Hematopoietic multipotent progenitor cell treated with erythropoietin and hydrocortisone succinate and interleukin-3 and kit ligand, for 17 days (in vitro differentiated cells): ENCODE measurements at places on chromosomes 11 and 22.

DNA sequence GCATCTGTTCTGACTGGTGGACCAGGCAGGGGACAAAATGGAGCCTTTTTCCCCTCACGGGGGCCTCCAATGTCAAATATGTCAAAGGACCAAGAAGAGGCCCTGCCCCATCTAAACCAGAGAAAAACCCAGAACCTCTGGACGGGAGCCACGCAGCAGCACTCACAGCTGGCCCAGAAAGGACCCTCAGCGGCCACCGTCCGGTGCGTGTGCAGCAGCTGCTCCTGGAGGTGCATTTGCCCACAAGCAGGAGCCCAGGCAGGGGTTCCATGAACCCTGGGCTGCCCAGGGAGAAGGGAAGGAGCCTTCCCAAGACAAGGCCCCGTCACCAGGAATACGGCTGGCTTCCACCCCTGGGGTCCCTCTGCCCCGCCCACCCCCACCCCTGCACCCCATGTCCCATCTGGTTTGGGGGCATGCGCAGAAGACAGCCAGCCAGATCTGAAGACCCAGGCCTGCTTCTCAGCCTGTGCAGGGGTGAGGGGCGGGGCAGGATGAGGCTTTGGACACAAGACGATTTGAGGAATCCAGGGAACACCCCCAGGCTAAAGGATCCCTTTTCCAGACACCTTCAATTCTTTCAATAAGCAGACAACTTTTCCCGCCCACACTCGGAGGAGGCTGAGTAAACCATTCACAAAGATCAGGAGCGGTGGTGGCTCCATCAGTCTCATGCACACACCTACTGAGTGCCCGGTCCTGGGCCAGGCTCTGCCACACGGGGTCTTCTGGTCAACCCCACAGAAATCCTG is 423.1 kb downstream of the SHANK2 start:
- no peak for DNase-seq

GRCh38 chr11:120494595-120494994 is 17.0 kb upstream of the GRIK4 start:
- no peak for DNase-seq

DNA sequence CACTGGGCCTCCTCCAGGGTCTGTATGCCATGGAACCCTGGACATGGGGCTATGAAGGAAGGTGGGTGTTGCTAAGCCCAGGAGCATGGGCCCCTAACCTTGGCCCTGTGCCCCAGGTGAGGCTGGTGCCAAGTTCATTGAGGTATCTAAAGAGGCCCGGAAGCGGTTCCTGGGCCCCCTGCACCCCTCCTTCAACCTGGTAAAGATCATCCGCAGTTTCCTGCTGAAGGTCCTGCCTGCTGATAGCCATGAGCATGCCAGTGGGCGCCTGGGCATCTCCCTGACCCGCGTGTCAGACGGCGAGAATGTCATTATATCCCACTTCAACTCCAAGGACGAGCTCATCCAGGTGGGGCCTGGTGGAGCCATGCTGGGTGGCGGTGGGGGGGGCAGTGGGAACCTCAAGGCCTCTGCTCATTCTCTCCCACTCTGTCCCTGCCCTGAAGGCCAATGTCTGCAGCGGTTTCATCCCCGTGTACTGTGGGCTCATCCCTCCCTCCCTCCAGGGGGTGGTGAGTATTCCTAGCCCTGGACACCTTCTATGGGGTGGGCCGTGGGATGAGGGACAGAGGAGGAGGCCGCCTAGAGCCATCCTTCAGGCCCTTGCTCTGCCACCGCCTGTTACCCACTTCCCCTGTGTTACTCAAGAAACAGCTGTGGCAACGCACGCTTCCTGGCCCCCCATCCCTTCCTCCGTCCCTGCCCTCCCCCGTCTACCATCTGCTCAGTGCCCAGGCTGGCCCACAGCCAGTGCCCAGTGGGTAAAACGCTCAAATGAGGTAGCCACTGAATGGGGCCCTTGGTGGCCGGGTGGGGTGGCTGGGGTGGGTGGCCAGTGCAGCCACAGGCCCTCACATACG is 3.0 kb downstream of the PNPLA2 start:
- DNase-seq: no peak

DNA sequence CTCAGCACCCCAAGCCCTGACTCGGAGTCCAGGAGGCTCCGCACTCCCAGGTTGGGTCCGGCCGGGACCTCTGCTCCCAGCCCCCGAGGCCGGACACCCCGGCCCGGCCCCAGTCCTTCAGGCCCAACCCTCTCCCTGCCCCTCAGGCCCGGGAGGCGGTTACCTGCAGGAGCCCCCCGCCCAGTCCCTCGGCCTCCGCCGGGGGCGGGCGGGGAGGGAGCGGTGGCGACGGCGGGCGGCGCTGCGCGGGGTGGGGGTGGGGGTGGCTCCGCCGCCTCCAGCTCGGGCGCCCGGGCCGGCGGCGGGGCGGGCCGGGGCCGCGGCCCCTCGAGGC is 310 bp downstream of the TCF20 start:
- DNase-seq: peak; percentile 53

DNA sequence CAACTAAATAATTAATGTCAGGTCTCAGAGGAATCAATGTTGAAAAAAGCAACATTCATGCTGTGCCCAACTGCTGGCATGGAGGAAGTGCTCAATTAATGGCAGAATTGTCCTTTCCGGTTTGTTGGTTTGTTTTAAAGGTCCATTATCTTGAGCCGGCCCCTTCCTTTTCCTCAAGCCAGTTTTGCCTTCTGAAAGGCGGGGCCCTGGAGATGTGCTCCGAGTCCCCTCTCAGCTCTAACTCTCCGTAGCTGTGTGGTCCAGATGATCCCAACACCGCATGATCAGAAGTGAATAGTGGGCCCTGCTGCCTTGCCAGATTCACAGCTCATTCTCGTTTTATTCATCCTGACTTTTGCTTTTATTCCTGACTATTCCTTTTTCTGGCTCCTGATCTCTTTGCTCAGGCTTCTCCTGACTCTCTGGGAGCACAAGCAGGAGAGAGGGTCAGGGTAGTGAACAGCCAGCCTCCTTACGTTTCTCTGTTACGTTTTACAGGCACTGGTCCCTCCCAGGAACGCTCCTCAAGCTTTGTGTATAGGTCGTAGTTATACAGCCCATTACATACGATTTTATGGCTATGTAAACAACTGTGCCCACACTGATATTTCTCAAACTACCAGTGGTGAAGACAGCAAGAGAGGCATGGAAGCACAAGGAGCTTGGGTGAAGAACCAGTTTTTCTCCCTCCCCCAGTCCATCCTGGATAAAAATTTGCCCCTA is 265.9 kb downstream of the LARGE1 start:
- no peak for DNase-seq

DNA sequence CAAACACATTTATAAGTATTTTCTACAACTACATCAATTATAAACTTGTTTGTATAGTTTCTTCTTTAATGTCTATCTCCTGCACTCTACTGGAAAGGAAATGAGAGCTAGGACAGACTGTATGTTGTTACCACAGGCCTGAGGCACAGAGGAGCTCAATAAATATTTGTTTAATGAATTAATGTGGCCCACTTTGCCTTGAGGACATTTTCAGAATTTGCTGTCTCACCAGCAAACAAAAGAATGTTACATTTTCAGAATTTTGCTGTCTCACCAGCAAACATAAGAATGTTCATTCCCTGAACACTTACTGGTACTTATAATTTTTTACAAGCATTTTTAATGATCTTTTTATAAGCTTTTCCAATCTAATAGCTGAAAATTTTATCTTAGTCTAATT is 41.9 kb upstream of the WNT7B start:
- DNase-seq: no peak

- DNase-seq: no peak
These were observed 23.6 kb upstream of the ALX4 start for GRCh38 chr11:44333271-44334218.

- DNase-seq: no peak
These were observed 21.4 kb downstream of the CREB3L1 start for GRCh38 chr11:46298699-46299433.

DNA sequence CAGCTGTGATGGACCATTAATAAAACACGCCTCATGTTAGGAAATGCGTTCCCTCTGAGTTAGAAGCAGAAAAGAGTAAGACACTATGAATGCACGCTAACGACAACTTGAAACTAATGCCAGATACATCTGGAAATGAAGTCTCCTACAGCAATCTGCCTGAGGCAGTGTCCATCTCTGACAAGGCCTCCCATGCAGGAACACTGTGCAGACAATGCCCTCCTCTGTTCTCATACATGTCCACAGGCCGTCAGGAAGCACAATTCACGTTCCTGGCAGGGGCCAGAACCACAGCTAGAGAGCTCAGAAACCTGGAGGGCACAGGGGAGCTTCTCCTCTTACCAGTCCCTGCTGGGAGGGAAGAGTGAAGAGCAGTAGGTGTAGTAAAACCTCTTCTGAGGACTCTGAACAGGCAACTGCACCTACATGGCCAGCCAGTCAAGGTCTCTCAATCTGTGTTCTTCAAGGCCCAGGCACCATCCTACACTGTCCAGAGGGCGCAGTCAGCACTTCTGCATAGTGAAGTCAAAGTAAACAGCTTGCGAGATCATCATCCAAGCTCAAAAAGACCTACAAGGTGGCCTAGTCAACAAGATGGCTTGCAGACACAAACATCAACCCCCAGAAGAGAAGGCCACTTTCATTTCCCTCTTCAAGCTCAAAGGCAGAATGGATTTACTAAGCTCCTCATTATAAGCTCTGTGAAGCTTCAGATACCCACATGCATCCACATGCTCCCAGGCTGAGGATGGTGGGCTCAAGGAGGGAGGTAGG is 41.5 kb upstream of the CYP2D6 start:
- no peak for DNase-seq

DNA sequence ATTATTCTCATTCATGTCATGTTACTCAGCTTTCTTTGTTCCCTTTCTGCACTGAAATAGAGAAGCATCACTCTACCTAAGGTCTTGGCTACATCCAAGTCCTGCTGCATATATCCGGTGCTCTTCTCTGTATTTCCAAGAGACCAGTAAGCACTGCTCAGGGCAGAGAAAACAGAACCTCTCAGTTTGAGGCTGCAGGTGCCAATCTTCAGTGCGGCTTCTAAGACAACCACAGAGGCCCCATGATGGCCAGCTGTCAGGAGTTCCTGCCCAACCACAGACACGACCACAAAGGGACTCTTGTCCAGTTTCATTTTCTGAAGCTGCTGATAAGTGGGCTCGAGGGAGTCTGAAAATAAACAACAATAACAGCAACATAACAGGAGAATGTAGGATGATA is 378.4 kb upstream of the PITPNB start:
- DNase-seq: no peak

GRCh38 chr11:6523253-6523652 is 26.2 kb downstream of the DNHD1 start:
- no peak for DNase-seq
